ENCODE measurements at places on chromosomes 16 and 17. TPM values are rescaled to one million over a fixed set of nuclear protein-coding genes. Genes with fewer than 3 reads are reported as not detected.

DNA sequence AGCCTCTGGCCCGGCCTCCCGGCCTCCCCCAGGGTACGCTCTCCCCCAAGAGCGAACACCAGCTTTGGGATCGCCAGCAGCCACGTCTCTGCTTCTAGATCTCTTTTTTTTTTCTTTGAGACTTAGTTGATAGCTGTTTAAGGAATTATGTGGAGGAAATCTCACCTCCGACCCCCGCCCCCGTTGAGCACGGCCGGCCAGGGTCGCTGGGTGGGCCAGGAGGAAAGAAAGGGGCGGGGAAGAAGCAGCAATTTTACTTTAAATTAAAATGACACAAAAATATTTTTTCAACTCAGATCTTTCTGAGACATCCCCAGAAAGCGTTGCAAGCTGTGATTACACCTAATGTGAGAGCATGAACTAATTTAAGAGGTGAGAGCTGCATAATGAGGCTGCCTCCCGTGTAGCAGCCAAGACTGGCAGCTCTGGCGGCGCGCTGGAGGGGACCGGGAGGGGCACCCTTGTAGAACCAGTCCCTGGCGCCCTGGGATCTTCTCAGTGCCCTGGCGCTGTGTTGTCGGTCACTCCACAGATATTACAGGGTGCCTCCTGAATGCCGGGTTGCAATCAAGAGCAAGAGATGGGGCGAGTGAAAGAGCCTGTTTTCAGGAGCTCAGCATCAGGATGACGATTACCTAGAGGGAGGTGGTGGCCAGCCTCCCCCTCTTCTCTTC, 1.9 kb upstream of the CBLN1 start:
- DNase-seq, result no peak

GRCh38 chr16:69309316-69309715, 1.8 kb upstream of the VPS4A start:
- peak; percentile 29 for DNase-seq

- DNase-seq, result no peak
Observed at GRCh38 chr16:4375717-4376116, 4.1 kb downstream of the VASN start.

- no peak for DNase-seq
Observed at GRCh38 chr17:71464751-71465150, 656.1 kb upstream of the SOX9 start.

GRCh38 chr17:44919885-44920564, 4.7 kb upstream of the GFAP start:
- DNase-seq, result peak; percentile 78

GRCh38 chr17:42342242-42343008, 45.8 kb downstream of the STAT3 start:
- DNase-seq, result no peak

GRCh38 chr17:69170377-69170776, 28.7 kb upstream of the ABCA6 start:
- no peak for DNase-seq

- DNase-seq, result no peak
Observed at GRCh38 chr16:87076950-87077749, 240.0 kb downstream of the C16orf95 start.

- peak; percentile 94 for DNase-seq
Observed at GRCh38 chr17:41548844-41549595, 20.9 kb upstream of the KRT19 start.

DNA sequence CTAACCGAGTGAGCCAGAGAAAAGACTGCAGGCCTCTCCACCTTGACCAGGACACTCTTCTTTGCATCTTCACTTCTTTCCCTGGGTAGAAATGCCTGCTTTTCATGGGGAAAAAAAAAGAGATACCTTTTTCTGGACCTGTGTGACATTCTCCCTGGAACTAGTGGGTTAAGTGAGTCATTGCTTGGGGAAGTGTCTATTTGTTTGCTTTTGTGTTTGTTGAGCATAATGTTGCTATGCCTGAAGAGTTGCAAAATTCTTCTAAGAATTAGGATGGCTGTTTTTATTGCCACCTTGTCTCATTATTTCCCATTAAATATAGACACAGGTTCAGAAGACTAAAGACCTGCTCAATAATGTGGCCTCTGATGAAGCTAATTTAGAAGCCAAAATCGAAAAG, 18.8 kb downstream of the CLUAP1 start:
- DNase-seq, result no peak

DNA sequence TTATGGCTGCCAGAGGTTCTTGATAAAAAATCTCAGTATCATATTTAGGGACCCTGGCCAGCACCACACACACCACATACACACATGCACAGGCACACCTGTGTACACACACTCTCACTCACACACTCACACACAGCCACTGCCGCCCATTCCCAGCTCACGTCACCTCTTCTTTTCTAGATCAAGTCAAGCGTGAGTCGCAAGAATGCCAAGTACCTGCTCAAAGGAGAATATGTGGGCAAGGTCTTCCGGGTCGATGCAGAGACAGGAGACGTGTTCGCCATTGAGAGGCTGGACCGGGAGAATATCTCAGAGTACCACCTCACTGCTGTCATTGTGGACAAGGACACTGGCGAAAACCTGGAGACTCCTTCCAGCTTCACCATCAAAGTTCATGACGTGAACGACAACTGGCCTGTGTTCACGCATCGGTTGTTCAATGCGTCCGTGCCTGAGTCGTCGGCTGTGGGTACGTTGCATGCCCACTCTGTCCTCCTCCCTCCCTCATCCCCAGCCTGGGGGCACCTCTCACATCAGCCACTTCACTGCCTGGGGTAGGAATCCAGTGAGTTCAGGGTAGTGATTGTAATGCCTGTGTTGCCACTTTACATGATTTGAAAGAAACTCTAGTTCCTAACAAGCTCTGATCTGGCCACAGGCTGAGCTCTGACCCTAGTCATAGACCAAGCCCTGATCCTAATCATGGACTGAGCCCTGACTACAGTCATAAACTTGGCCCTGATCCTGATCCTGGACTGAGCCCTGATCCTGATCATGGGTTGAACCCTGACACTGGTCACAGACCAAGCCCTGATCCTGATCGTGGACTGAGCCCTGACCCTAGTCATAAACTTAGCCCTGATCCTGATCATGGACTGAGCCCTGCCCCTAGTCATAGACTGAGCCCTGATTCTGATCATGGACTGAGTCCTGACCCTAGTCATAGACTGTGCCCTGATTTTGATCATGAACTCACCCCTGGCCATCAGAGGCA, 20.4 kb downstream of the CDH5 start:
- DNase-seq, result peak; percentile 5

GRCh38 chr17:10666906-10667305, 9.8 kb upstream of the MYH3 start:
- DNase-seq, result no peak

DNA sequence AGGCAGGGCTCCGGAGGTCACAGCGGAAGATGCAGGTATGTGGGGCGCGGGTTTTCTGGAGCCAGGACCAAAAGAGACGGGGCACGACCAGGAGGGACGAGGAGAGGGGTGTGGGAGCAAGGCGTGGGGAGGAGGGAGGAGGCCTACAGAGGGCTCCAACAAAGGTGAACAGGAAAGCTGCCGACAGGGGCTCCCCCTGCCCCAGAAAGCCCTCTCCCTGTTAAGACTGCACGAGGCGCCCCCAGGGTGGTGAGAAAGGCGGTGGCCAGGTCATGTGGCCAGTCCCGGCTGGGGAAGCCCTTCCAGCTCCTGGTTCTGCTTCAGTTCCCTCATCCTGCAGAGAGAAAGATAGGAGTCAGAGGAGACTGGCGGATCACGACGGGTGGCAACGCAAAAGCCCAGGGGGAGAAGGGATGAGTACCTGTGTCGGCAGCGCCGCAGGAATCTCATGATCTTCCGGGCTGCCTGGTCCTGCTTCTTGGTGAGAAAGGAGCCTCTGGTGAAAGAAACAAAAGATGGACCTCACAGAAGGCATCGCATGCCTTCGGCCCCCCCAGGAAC, 949 bp upstream of the SPAG7 start:
- no peak for DNase-seq

DNA sequence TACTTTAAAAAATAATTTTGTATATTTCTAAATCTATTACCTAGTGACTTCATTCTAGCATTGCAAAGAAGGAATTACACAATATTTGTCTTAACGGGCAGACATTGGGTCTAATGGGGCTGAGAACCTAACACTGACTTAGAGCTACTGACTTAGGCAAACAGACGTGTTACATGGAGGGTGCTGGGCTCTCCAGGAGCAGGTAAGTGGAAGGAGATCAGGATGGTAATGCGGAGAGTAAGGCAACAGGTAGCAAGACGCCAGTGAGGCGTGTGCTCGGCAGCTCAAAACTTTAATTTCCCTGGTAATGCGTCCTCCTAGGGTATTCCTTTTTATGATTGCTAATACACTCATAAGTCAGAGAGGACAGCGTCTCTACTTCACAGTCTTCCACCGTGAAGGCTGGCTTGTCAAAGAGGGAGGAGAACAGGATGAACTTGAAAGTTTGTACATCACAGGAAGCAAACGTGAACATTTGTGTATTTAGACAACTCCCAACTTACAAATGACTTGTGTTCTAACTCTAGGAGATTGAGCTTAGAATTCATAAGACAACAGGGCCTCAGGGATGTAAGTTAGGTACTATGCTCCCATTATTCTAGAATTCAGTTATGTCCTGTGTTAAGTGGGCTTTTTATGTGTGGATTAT, 4.6 kb downstream of the KRT28 start:
- no peak for DNase-seq

GRCh38 chr16:49857423-49858181, 1.7 kb upstream of the ZNF423 start:
- peak; percentile 16 for DNase-seq

DNA sequence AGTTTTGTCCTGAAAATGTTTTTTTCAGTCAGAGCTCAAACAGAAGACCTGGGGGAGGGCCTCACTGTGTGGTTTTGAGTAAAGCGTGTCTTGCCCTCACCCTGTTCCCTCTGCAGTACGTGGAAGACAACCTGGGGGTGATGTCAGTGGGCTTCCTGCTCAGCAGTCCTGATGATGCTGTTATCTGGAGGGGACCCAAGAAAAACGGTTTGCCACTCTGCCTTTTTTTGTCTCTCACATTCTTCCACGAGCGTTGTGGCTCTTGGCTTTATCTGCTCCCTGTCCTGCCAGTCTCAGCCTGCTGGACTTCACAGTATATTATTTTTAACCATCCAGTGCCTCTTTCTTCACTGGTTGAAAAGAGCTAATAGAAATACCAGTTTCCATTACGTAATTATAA, 12.9 kb downstream of the NUBP1 start:
- no peak for DNase-seq

GRCh38 chr17:34637548-34638525, 58.5 kb downstream of the TMEM132E start:
- DNase-seq, result peak; percentile 67

DNA sequence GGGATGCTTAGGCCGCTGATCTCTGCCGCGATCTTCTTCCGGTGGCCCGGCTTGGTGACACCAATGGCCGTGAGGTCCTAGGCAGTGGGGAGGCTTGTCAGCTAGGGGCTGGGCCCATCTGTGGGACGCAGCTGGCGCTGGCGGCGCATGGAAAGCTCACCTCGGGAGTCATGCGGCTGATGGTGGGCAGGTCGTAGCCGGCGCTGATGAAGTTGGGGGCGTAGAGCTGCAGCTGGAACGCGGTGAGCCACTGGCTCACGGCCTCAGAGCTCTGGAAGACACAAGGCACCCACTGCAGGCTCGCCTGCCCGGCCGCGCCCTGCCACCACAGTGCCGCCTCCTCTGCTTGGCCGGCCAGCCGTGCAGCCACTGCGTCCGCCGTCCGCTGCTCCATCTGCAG, 12.7 kb downstream of the CASKIN1 start:
- DNase-seq, result no peak

DNA sequence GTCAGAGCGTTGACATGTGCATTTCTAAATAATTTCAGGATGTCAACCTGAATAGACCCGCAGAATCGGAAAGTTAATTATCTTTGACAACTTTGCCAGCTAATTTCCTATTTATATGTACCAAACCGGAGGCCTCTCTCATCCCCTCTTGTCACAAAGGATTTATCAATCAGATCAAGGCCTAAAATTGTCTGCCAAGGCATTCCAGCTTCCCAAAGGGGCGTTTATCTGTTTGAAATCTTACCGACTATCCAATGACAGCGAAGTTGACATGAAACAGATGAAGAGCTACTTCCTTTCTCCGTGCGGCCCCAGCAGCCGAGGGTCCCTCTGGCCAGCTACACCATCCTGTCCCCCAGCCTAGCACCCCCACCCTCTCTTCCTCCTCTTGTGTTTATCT, 223.7 kb upstream of the DYNLRB2 start:
- no peak for DNase-seq

GRCh38 chr16:16163571-16163970, 59.7 kb downstream of the ABCC6 start:
- no peak for DNase-seq

DNA sequence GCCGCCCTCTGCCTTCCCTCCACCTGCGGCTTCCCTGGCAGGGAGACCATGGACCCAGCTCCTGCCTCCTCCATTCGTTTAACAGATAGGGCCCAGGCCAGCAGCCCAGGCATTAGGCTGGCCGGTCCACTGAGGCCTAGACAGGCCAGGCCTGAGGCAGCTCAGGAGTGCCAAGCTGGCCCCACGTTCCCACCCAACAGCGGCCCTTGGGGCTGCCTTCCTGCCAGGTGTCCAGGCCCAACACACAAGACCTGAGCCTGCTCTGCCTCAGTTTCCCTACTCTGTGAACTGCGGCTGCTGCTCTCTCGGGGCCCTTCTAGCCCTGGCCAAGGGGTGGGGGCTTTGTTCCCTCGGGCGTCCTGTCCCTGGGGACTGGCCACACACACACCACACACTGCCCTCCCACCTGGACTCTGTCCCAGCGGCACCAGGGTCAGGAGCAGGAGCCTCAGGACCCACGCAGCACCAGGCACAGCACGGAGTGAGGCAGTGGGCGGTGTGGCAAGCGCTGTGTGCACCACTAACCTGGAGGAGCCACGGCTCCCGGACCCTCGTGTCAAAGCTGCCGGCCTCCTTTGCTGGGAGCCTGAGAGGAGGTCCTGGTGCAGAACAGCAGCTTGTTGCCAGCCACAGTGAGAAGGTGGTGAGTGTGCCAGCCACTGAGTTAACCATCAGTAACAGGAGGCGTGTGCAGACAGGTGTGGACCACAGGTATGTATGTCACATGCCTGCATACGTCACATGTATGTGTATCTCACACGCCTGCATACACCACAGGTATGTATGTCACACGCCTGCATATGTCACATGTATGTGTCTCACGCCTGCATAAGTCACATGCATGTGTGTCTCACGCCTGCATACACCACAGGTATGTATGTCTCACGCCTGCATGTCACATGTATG, 14.6 kb upstream of the CDH15 start:
- no peak for DNase-seq

DNA sequence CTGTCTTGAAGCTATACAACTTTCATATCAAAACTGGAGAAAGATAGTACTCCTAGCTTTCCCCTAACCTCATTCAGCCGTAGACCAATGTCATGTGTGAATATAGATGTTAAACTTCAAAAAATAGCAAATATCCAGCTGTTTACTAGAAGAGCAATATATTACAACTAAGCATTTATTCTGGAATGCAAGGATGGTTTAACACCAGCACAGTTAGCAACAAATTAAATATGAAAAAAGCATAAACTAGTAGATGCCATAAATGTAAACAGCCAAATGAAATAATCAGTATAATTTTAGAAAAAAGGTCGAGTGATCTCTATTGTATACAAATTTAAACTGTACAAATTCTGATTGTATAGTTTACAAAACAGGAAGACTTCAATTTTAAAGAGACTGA, 59.7 kb downstream of the SDR42E1 start:
- DNase-seq, result no peak

- peak; percentile 53 for DNase-seq
Observed at GRCh38 chr17:31095236-31096105, 694 bp downstream of the NF1 start.

LRRC75A gene
- 10.3 TPM for total RNA-seq

CCR7 gene
- total RNA-seq, result not detected

TNFRSF13B gene
- not detected for total RNA-seq

AOC2 gene
- 2.0 TPM for total RNA-seq

SHCBP1 gene
- 0.66 TPM for total RNA-seq

ATP2C2 gene
- total RNA-seq, result not detected

Measured in tibial nerve (tissue), 4 donors.